Stimulated activated CD4-positive, alpha-beta T cell treated with anti-CD3 and anti-CD28 coated beads, Interleukin-4, amount 100 ng/mL, for 24 hours (primary cell): ENCODE measurements at places on chromosomes 13 and 19.

DNA sequence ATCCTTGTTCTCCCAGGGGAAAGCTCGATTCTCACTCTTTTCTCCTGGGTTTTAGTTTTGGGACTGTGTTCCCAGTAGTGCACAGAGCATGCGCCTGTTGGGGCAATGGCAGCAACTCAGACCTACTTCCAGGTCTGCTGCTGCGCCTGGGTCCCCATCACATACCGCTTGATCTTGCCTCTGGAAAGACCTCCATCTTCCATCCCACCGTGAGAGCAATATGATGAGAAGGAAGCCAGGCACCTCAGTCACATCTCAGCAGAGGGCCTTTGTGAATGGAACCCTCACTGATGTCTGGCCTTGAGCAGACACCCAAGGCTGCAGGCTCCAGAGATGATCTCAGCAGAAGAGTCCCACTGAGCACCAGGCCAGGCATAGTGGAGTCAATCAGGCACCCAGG is 176.8 kb upstream of the ZNF507 start:
- no peak for DNase-seq

- no peak for DNase-seq
Measured at GRCh38 chr13:101481421-101481820, 28.9 kb downstream of the ITGBL1 start.

DNA sequence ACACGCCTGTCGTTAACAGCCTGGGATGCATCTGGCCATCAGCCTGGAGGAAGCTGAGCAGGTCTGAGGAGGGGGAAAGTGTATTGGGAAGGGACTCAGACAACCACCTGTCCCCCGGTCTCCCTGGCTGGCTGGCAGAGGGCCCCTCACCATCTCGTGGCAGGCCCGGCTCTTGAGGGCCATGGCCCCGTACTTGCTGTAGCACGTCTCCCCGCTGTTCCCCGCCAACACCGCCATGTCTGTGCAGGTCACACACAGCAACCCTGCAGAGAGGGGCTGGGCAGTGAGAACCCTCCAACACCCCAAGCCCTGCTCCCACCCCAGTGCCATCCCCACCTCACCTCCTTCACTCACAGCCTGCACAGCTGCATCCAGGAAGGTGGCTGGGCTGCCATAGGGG is 4.0 kb downstream of the TRMT1 start:
- no peak for DNase-seq

DNA sequence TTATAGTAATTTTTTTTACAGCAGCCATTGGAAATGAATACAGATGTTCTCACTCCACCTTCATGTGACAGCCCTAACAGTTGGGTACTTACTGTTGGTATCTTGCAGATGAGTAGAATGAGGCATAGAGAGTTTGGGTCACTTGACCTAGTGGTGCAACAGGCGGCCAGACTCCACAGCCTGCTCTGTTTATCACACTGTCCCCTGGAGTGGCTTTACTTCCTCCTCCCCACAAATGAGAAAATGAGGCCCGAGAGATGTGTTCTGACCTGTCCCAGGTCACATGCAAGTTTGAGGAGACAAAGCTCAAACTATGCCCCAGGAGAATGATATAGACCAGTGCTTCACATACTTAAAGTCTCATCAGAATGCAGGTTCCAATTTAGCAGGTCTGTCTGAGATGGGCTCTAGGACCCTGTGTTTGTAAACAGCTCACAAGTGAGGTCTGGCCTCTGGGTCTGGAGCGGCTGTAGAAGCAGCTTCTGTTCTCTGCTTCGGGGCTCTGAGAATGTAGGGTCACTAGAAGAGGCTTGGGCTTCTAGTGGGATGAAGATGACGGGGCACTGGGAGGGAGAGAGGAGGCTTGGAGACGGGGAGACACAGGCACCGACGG is 37.4 kb upstream of the RCBTB2 start:
- no peak for DNase-seq

DNA sequence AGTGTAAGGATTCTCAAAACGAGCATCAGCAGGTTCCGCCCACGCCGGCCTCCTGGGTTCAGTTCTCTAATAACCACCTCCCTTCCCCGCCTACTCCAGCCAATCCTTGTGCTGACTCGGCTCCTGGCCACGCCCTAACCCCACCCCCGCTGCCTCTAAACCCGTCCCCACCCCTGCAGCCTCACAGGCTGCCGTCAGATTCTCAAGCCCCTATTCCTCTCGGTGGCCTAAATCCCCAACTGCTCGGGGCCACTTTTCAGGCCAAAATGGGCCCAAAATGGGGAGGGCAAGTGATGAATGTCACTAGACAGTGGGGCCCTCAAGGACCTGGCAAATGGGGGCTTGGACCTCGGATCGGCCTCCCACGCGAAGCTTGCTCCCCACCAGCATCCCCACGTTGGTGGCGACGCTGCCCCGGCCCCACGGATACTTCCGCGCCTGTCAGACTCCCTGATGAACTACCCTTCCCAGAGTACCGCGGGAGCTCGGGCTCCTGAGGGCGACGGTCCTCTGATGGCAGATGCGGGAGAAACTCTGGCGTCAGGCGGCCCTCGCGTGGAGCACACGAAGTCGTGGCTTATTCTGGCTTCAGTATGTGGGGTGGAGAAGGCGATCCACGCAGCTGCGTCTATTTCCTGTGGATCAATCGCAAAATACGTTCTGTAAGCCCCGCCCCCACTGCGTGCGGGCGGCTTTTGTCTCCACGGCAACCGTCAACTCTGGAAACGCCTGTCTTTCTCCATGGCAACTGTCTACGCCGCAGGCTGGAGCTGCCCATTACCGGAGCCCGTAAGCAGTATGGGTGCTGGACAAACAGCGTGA is 24.8 kb downstream of the ZNF473 start:
- DNase-seq, result peak; percentile 84

GRCh38 chr13:52345631-52346251 is 60.2 kb downstream of the THSD1 start:
- DNase-seq, result no peak

- no peak for DNase-seq
Measured at GRCh38 chr13:26557051-26557392, 461 bp upstream of the WASF3 start.

DNA sequence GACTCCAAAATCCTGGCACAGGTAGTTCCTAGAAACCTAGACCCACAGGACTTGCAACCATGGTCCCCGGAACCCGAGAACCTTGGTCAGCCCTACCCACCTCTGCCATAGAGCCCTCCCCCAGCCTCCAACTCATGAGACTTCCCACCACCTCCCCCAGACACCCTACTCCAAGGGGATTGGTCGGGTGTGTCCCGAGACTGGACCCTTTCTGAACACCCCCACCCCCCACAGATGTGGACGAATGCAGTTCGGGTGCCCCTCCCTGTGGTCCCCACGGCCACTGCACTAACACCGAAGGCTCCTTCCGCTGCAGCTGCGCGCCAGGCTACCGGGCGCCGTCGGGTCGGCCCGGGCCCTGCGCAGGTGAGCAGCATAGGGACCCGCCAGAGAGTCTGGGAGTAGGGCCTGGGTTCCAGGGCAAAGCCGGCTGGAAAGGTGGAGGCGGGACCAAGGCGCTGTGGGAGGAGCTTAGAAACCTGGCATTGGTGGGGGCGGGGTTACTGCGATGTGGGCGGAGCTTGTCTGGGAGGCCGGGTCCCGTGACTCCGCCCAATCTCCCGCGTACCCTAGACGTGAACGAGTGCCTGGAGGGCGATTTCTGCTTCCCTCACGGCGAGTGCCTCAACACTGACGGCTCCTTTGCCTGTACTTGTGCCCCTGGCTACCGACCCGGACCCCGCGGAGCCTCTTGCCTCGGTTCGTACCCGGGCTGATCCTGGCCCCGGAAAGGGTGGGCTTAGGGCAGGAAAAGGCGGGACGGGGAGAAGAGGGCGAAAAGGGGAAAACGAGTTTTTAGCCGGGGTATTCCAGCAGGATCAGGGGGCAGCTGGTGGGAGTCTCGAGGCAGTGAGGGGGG is 11.9 kb downstream of the LTBP4 start:
- DNase-seq, result peak; percentile 82

DNA sequence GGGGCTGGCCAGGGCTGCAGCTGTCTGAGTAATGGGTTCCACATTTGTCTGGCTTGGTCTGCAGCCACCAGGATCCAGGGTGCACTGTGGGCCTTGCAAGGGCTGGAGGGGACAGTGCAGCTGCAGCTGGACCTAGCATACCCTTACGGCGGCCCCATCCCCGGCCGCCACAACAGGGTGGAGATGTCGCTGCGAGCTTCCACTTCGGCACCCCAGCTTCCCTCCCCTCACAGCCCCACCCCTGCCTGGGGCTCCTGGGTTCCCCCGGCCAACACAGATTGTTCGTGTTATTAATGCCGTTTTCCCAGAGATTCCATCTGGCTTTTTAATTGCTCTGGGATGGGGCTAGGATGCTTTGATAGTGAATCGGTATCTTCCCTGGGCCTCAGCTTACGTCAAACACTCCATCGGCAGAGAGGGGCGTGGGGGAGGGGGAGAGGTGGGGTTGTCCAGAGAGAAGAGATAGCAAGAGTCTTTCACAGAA is 5.8 kb downstream of the CEBPA start:
- no peak for DNase-seq

DNA sequence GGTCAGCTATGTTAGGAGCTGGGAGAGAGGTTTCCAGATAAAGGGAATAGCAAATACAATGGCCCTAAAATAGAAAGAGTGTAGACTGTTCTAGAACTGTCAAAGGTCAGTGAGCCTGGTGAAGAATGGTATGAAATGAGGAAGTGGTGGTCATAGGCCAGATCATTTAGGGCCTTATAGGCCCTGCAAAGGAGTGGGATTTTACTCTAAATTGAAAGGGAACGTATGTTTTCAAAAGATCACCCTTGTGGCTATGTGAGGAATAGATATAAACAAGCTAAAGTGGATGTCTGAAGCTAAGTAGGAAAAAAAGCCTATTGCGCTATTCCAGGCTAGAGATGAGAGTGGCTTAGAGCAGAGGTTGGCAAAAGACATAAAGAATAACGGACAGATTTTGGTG is 70.7 kb upstream of the TDRD3 start:
- DNase-seq, result no peak

DNA sequence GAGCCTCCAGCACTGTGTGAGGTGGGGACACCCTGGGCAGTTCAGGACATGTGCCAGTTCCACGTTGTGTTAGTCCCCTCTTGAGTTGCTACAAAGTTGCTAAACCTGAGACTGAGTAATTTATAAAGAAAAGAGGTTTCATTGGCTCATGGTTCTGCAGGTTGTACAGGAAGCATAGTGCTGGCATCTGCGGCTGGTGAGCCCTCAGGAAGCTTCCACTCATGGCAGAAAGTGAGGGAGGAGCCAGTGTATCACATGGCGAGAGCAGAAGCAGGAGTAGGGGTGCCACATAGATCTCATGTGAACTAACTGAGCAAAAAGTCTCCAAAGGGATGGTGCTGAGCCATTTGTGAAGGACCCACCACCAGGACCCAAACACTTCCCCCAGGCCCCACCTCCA is 33.2 kb downstream of the TRPM4 start:
- no peak for DNase-seq

GRCh38 chr19:3556978-3557460 is 367 bp downstream of the MFSD12 start:
- DNase-seq, result peak; percentile 74

GRCh38 chr19:43454031-43454430 is 11.4 kb downstream of the LYPD3 start:
- no peak for DNase-seq

- DNase-seq, result no peak
Measured at GRCh38 chr13:73738626-73739025, 395.6 kb downstream of the KLF12 start.

DNA sequence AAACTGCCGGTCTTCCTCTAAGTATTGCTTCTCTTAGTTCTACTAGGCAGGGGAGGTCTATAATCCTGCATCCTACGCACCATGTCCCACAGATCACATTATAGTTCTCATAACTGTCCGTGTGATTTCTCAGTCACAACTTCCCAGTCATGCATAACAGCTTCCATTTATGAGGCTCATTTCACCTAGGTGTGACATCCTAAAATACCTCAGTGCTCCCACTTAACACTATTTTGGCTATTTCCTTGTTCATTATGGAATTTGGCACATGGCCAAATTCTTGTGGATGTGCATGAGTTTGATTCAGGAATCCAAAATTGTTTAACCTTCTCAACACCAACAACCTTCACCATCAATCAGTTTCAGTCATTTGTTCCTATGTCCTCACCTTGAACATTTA is 989.9 kb downstream of the OLFM4 start:
- no peak for DNase-seq

GRCh38 chr19:47729799-47730520 is 15.4 kb upstream of the NOP53 start:
- DNase-seq, result peak; percentile 57

DNA sequence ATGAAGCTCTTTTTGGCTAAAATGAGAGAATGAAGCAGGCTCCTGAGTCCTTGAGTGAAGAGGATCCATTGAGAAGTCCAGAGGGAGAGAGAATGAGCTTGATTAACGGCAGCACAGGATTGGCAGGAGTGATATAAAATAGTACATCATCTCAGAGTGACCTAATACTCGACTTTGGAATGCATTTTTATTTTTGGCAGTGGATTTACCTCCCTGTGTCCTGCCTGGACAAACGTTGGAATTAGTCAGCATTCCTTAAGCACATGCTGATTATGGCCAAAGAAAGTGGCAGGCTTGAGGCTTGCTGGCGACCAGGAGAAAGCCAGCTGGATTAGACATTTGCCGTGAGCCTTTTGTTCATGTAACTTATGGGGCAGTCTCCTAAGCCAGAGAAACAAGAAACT is 22.9 kb downstream of the LRCH1 start:
- no peak for DNase-seq

GRCh38 chr19:1258707-1259205 is 10.4 kb downstream of the MIDN start:
- DNase-seq, result no peak

GRCh38 chr19:46674416-46675178 is 13.6 kb upstream of the DACT3 start:
- DNase-seq, result no peak

- no peak for DNase-seq
Measured at GRCh38 chr13:26787961-26788360, 27.4 kb upstream of the GPR12 start.

DNA sequence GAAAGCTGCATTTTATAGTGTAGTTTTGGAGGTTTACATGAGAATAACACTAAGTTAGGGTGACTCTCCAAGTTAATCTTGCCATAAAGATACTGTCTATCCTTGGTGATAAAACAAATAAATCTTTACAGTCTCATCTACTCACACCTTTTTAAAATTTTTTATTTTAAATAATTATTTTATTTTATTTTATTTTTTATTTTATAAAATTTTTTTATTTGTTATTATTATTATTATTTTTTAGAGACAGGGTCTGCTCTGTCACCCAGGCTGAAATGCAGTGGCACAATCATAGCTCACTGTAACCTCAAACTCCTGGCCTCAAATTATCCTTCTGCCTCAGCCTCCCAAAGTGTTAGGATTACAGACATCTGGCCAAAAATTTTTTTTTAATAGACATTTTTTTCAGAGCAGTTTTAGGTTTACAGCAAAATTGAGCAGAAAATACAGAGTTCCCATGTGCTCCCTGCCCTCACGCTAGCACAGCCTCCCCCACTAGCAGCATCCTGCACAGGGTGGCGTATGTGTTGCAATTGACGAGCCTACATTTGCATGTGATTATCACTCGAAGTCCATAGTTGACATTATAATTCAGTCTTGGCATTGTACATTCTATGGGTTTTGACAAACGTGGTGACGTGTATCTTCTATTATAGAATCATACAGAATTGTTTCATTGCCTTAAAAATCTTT is 41.0 kb downstream of the RASL11A start:
- DNase-seq, result no peak
